Body of pancreas (tissue), 4 donors: ENCODE measurements at places on chromosomes 7 and 10. TPM values are rescaled to one million over a fixed set of nuclear protein-coding genes. Genes with fewer than 3 reads are reported as not detected.

DNA sequence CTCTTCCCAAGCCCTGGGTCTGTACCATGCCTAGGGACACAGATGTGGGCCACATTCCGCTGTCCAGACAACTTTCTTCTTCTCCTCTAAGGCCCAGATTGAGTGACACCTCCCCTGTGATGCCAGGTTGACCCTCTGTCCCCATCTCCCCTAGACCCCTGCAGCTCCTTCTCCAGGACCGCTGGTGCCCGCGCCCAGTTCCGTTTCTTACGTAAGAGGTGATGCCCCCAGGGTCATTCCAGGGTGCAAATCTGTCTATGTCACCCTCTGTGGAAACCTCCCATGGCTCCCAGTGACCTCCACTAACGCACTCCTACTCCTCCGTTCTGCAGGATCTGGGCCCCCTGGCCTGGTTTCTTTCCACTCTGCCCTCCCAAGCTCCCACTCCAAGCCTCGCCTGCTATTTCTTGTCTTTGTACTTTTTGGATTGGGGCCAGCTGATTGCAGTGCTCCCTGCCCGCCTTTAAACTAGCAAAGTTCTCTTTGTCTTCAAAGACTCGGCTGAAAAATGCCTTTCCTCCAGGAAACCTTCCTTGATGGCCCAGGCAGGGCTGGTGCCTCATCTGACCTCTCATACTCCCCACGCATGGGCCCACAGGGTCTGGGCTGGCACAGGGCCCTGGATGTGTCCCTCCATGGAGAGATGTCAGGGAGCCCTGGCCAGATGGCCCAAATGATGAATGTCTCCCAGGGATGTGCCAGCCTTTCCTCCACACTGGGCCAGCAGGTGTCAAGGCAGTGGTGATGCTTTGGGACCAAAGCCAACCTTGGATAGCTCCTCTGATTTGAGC lies 21.3 kb upstream of the ELN start:
- no peak for DNase-seq

GRCh38 chr7:134941185-134941900 lies 45.0 kb upstream of the AGBL3 start:
- DNase-seq = no peak

DNA sequence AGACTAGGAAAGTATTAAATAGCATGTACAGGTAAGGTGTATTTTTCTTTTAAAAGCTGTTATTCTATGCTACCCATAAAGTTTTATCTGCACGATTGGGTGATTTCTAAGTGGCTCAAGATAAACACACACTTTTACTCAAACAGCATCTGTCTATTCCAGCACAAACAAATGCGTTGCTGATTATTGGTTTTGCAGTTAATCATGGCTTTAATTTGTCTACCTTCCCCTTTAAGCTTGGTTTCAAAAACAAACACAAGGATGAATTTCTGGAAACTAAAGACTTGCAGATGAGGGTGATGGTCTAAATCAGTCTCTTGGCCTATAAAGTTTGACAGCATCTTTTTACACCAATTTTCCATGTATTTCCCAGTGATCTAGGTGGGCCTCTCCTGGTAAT lies 94.2 kb downstream of the NRP1 start:
- no peak for DNase-seq

DNA sequence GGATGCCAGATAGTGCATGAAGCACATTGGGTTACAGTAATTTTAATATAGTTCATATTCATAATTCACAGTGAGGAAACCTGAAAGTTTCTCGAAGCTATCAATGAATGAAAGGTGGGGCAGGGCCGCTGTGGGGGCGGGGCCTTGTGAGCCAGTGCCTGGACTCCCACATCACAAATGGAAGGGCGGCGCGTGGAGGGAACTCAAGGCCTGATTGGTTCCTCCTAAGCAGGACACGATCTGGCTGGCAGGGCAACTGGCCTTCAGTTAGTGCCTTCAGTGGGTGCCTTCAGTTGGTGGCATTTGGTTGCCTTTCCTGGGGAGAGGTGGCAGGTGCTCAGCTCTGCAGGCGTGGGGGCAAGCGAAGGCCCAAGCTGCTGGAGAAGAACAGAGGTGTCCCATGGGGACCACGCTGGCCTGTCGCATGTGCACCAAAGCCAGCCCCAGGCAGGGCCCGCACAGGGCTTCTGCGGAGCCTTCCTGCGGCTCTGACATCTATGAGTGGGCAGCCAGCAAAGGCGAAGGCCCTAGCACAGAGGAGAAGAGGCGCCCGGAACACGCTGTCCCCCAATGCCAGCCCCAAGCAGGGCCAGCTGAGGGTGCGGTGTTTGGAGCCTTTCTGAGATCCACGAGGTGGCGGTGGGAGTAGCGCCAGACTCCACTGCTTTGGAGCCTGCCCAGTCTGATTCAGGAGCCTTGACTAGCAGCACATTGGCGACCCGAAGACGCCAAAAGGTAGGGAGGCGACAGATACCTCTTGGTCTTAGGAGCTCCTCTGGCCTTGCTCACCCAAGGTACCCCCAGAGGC lies 118.0 kb upstream of the PDSS1 start:
- DNase-seq = no peak

The NOD1 gene
- 3.6 TPM for total RNA-seq

The FANK1 gene
- 1.0 TPM for total RNA-seq

The MYPN gene
- total RNA-seq = not detected
